Peyer's patch (tissue), 4 donors: ENCODE measurements at places on chromosomes 2 and 18.

DNA sequence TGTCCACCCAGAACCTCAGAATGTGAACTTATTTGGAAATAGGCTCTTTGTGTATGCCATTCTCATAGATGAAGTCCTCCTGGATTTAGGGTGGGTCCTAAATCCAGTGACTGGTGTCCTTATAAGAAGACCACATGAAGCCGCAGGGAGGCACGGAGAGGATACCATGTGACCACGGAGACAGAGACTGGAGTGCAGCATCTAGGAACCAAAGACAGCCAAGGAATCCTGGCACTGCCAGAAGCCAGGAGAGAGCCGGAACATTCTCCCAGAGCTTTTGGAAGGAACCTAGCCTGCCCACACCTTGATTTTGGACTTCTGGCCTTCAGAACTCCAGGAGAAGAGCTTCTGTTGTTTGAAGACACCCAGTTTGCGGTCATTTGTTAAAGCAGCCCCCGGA, 49.7 kb downstream of the ARL4C start:
- no peak for DNase-seq

- DNase-seq: no peak
Observed at GRCh38 chr2:67669766-67670165, 272.6 kb downstream of the ETAA1 start.

GRCh38 chr2:130378206-130378897, 22.5 kb downstream of the PTPN18 start:
- no peak for DNase-seq

DNA sequence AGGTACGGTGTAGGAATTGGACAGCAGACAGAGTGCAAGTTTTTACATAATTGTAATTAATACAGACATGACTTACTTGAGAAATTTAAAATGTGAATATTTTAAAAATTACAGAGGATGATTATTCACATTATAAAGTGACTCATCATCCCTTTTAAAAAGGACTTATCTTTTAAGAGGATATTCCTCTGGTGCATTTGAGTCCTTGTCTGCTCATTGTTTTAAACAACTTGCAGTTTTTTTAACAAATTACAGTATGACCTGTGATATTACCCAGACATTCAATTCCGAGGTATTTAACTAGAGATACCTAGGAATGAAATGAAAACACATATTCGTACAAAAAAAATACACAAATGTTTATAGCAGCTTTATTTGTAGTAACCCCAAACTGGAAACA, 38.0 kb downstream of the SPTBN1 start:
- no peak for DNase-seq

- no peak for DNase-seq
Observed at GRCh38 chr18:50034029-50034428, 160.9 kb downstream of the MYO5B start.

GRCh38 chr2:192151853-192152252, 42.9 kb downstream of the TMEFF2 start:
- no peak for DNase-seq

DNA sequence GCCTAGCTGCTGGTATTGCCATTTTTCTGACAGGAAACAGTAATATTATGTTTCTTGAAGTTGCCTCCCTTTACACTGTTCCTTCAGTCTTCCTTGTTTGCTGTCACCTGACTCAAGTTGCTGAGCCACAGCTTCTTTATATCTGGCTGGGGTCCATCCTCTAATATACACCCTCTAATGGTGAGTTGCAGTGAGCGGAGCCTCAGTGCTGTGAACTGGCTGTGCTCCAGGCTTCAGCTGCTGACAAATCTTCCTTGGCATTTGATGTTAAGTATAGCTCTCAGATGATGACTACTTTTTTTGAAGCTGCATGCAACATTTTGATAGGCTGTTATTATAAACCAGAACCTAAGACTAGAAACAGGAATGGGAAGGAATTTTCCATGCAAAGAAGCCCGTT, 366.7 kb downstream of the NUP35 start:
- no peak for DNase-seq

DNA sequence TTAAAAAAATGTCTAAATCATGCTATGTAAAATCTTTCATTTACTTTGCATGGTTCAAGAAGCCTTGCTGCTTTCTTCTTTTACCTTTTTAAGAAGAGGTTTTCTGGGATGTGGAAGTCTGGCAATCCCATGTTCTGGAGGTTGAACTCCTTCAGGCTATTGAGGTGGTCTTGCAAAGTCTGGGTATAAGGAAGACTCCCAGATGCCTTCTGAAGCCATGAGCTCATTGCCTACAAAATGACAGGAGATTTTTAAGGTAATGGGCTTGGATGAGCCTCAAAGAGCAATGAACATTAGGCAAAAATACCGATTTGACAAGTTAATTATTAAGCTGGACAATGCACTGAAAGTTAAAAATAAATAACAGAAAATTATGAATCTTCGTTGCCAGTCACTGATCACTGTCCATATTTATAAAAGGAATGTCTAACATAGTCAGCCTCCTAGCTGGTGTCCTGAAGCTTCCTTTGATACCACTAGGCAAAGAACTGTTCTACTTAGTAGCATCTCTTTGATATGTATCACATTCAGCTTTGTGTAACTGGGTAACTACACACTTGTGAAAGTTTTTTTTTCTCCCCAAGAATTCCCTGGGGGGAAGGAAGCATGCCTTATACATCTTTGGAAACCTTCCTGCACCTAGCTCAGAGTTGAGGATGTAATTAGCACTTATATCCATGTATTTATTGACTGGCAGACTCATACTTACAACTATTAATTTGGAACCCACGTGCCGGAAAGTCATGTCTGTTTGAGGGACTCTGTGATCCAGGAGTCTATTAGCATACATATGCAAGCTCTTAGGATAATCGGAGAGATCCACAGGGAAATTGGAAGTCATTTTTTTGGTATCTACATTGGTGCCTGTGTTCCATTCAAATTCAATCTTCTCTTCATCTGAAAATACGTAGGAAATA, 29.3 kb downstream of the APOB start:
- no peak for DNase-seq

GRCh38 chr2:162416446-162416845, 72.5 kb downstream of the GCA start:
- DNase-seq: no peak

DNA sequence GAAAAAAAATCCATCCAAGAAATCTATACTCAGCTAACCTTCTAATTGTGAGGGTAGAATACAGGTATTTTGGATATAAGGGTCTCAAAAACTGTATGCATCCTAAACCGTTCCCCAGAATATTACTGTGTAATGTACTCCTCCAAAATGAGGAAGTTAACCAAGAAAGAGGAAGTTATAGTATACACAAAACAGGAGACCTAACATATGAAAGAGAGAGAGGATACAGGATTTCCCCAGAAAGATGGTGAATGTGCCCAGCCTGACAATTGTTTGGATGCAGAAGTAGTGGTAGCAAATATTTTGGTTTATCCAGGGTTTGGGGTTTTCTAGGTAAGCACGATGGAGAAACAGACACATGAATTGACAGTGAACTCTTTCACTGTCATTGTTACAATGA, 50.6 kb downstream of the GALNT3 start:
- DNase-seq: no peak

- DNase-seq: no peak
Observed at GRCh38 chr2:28869494-28870145, 489 bp downstream of the TRMT61B start.
